ENCODE measurements at places on chromosomes 5 and 9.

GRCh38 chr5:160486573-160486972 lies 64.9 kb downstream of the PTTG1 start:
- no peak for DNase-seq

DNA sequence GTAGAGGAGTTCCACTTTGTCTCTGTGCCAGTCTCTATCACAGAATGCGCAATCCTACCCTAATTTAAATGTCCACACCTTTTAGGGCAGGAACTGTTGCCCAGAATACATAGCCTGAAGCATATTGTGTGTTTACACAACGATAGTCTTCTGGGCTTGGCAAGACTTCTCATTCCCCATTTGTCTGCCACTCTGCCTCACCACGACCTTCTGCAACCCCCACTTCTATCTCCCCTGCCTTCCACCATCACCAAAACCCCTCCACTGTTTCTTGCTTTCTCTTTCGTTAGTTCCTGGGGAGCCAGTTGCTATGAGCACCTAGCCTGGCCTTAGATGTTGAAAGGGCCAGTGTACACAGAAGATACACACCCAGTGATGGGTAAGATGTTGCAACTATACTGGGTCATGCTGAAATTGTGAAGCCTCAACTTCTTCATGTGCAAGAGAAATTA lies 883 bp upstream of the RNF145 start:
- no peak for DNase-seq

DNA sequence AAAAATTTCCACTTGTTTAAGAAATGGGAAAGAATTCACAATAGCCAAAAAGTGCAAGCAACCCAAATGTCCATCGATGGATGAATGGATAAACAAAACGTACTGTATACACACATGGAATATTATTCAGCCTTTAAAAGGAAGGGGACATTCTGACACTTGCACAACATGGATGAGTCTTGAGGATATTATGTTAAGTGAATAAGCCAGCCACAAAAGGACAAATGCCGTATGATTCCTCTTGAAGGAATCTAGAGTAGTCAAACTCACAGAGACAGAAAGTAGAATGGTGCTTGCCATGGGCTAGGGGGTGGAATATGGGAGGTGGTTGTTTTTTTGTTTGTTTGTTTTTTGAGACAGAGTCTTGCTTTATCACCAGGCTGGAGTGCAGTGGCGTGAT lies 3.8 kb upstream of the ATP6V0E1 start:
- no peak for DNase-seq

GRCh38 chr5:24609706-24610105 lies 35.1 kb downstream of the CDH10 start:
- no peak for DNase-seq

DNA sequence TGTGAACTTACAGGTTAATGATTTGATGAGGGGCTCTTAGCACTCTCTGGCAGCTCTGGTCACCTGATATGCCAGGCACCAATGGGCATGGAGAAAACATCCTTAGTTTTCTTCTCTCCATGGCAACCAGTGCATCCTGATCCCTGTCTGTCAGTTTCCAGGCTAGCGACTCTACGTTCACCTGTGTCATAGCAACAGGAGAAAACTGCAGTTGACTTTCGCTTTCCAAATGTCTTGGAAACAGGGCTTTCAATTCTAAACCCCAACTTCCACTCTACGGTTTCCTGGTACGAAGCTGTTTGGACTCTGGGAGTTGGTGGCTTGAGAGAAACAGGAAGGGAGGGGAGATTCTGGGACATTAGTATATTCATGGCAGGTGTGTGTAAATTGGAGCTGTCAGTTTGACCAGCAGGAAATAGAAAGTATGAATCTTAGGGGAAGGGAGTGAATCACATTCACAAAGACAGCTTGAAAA lies 74.4 kb downstream of the SLC28A3 start:
- DNase-seq, result no peak

GRCh38 chr9:124780060-124780756 lies 3.3 kb downstream of the OLFML2A start:
- no peak for DNase-seq

- no peak for DNase-seq
These were observed 3.6 kb downstream of the SUSD3 start for GRCh38 chr9:93061791-93062763.

- peak; percentile 66 for DNase-seq
These were observed 822 bp upstream of the TNIP1 start for GRCh38 chr5:151081431-151082281.

DNA sequence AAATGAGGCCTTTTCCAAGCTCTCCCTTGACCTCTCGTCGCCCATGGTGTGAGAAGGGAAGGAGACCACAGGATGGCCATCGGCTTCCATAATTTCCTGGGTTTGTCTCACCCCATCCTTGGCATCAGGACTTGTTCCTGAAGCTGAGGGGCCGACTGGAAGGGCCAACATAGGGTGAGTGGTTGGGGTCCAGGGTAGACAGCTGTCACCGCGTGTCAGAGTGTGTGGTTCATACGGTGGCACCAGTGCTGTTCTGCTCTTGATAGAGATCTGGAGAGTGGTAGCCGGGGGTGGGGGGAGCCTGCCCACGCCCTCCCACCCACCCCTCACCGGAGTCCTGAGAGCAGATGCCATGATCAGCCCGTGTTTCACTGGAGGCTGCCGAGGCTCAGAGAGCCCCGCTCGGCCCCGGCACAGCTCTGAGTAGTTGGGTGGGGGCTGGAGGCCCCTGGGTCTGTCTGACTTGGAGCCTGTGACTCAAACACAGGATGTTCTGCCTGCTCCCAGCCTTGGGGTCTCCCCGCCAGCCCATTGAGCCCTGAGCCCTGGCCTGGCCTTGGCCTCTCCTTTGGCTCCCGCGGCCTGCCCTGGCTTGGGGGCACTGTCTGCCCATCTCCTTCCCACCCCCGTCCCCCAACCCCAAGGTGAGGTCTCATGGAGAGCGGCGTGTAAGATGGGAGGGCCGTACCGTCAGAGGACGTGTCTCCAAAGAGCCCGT lies 53.1 kb upstream of the IER5L start:
- DNase-seq, result no peak

DNA sequence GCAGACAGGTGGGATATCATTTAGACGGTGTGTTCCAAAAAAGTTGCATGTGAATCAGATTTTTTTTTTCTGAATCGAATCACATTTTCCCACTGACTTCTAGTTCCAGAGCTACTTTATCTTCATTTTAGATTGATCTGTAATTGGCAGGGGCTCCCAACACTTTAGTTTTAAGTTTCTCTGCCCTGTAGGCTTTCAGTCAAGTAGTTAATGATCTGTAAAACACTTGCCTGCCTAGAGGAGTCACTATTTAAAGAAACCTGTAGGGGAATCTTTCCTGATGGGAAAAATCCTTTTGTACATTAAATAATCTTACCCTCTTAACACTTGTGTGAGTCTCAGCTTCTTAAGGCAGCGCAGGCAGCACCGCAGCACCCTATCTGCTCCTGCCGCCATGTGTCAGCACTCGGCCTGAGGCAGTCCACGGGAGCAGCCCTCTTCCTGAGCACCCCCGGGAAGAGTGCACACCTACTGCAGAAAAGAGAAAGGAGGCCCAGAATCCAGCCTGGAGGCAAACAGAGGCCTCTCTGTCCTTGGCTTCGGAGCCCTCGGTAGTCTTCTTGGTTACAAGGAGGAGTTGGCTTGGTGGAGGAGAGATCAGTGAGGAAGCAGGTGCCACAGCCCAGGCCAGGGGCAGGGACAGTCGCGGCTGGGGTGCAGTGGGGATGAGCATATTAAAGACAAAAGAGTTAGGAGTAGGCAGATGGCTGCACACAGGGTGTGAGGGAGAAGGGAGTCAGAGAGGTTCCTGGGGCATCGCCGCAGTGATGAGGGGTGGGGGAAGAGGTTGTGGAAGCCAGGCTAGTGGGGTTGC lies 209.3 kb downstream of the GAPVD1 start:
- no peak for DNase-seq
